Jurkat, Clone E6-1 (cell line): ENCODE measurements at places on chromosomes 16 and 17.

GRCh38 chr17:47987240-47987835 is 16.4 kb downstream of the CDK5RAP3 start:
- DNase-seq, result no peak

DNA sequence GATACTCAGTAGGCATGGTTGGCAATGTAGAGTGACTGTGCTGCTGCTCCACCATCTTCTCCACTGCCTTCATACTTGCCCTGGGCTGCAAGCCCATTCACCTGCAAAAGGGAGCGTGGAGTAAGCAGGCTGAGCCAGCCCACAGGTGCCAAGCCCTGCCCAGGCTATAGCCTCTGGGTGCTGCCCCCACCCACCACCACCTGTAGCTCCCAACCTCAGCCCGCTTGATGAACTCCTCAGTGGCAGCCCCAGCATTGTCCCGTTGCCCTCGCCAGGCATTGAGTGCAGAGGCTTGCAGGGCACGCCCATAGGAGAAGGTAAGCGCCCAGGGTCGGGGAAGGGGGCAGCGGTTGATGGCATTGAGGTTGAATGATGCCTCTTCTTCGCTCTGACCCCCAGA is 2.2 kb upstream of the PIGS start:
- DNase-seq, result no peak

DNA sequence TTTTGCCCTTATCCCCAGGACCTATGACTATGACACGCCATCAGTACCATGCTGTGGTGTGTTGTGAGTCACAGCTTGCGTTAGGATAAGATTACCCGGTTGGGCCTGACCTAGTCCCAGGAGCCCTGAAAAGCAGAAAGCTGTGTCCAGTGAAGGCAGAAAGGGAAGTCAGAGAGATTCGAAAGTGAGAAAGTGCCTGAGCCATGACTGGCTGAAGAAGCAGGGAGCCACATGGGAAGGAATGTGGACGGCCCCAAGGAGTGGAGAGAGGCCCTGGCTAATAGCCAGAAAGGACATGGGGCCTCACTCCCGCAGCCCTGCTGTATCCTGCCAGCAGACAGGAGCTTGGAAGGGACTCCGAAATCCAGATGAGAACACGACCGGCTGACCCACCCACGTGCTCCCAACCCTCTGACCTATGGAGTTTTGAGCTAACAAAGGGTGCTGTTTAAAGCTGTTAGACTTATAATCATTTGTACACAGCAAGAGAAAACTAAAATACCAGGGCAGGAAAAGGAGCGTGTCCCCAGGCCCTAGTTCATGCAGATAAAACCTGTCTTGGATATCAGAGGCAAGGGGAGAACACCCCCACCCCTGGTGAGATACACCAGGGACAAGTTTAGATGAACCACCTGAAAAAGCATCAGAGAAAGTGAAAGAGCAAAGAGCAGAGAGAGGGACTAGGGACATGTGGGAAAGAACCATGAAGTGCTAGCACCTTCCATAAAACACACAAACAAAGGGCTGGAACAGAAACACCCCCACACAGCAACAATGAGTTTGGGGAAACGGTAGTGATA is 115.3 kb downstream of the SLC39A11 start:
- DNase-seq, result no peak

DNA sequence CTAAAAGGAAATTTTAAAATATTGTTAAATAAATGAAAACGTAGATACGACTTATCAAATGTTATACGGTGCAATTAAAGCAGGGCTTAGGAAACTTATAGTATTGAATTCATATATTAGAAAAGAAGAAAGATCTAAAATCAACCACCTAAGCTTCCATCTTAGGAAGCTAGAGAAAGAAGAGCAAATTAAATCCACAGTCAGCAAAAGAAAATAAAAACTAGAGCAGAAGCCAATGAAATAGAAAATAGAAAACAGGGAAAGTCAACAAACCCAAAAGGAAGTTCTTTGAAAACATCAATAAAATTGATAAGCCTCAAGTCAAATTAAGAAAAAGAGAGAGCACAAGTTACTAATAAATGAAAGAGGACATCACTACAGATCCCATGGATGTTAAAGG is 74.6 kb upstream of the CACNG5 start:
- DNase-seq, result no peak

- DNase-seq, result no peak
Measured at GRCh38 chr17:41480136-41480535, 815 bp downstream of the KRT35 start.

DNA sequence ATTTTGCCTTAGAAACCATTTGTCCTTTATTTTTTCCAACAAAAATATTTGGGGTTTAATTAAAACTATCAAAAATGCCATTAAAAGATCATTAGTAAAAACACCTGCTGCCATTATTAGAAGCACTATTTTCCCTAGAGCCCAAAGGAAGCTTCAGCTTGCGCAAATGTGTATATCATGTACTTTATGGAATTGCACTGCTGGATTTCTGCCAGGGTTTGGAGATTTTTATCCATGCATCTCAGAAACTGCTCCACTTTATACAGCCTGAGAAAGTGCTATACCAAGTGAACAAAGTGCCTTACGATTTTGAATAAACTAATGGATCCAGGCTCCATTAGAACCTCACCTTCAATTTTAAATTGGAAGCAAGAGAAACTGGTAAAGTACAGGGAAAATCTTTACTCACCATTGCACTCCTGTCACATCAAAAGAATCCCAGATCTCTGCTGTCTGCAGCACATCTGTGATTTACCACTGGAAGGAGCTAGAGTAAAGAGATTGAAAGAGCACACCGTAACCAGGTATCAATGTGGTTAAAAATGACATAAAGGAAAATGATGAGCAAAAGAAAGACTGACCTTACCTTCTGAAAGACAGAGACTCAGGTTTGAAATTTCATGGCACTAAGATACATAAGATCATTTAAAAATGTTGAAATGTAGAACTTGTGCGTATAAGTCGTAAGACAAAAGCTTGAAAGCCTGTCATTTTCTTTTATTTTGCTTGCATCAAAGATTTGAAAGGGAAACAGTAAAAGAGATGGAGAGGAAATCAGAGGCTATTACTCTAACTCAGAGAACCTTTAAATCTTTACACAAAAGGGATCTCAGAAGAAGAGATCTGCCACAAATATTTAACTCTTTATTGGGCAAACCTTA is 678.1 kb upstream of the GOT2 start:
- no peak for DNase-seq

DNA sequence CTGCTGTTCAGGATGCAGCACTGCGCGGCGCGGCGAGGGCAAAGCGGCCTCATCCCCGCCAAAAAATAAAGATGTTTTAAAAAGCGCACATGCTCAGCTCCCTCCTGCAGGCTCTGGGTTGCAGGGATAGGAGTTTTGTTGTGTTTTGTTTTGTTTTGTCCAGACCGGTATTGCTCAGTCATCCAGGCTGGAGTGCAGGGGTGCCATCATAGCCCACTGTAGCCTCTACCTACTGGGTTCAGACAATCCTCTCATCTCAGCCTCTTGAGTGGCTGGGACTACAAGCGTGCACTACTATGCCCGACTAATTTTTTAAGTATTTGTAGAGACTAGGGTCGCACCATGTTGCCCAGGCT is 636 bp downstream of the WWOX start:
- DNase-seq, result peak; percentile 31
